ENCODE measurements at places on chromosomes 7 and 10.

GRCh38 chr7:77351539-77352004, 64.6 kb downstream of the GSAP start:
- no peak for DNase-seq

GRCh38 chr10:96743988-96744585, 23.8 kb upstream of the PIK3AP1 start:
- no peak for DNase-seq

- DNase-seq: no peak
Measured at GRCh38 chr10:53357587-53357986, 585.0 kb upstream of the MBL2 start.

DNA sequence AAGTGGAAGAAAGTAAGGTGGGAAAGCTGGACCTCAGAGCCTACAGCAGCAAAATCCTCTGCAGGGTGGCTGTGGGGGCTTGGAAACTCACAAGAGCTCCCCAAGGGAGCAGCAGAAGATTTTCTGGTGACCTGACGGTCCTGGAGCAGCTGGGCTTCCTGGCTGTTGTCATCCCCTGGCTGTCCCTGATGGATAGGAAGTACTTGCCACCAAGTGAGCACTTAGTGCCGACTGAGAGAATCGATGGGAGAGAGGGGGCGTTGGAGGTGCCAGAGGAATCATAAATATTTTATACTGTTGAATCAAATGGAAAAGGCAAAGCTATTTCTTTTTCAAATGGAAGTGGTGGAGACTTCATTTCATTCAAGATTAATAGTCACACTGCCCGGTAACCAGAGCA, 167.1 kb upstream of the ITGB1 start:
- DNase-seq: no peak

DNA sequence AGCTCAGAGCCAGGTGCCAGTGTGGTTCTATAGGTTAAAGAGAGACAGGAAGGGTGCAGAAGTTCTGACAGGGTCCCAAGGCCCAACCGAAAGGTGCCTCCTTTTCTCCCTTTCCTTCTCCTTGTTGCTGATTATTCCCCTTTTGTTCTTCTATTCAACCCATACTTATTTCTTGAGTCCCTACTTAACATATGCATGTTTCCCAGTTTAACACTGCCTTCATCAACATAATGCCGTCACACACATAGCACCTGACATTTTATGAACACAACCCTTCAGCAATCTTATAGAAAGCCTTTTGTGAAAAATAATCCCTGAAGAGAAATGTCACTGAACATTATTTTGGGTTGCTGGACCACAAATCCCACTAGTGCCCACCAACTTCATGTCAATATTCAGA, 39.1 kb downstream of the SORBS1 start:
- no peak for DNase-seq

DNA sequence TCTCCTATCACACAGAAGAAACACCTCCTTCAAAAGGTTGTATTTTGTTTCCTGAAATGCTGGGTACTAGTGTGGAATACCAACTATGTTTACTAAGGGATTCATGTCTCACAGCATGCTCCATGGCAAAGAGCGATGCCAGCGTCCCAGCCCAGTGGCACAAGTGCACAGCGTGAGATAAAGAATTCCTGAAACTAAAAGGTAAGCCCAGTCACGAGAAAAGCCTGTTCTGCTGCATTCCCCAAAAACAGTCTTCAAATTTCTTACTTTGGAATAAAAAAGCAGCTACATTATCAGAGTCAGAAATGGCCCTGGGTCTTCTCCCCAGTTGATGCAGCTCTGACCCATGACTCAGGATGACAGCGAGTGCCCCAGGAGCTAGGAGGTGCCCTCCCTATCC, 53.1 kb upstream of the DDC start:
- DNase-seq: no peak

DNA sequence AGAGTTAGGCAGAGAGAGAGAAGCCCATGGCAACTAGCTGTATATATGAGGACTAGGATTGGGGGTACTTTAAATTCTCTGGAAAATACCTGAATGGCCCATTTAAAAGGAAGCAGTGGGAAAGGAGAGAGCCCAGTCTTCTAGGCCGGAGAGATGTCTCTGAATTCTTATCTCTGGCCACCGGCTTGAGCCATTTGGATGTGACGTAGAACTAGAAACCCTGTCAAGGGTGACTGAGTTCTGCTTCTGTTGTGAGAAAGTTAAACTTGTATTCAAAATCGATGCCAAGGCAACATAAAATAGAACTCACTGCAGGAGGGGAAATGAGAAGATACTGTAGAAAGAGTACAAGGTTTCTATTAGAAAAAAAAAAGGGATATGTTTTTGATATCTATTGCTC, 6.3 kb upstream of the GSTK1 start:
- DNase-seq: no peak

- no peak for DNase-seq
Measured at GRCh38 chr10:29622382-29622922, 12.3 kb downstream of the SVIL start.

DNA sequence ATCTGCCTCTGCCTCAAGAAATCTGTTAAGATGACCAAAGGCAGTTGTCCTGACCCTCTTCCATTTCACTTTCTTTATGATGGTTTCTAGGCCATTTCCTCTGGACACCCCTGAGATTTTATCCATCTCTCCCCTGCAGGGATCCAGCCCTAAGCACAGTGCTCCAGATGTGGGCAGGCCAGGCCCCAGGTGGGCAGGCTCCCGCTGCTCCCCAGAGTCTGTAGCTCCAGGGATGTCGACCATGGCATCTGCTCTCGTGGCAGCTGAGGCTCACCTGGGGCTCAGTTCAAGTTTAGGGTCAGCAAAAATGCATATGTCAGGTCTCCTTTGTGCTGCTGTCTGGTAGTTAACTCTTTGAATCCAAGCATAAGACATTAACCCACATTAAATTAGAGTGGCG, 11.8 kb downstream of the CEP41 start:
- no peak for DNase-seq

DNA sequence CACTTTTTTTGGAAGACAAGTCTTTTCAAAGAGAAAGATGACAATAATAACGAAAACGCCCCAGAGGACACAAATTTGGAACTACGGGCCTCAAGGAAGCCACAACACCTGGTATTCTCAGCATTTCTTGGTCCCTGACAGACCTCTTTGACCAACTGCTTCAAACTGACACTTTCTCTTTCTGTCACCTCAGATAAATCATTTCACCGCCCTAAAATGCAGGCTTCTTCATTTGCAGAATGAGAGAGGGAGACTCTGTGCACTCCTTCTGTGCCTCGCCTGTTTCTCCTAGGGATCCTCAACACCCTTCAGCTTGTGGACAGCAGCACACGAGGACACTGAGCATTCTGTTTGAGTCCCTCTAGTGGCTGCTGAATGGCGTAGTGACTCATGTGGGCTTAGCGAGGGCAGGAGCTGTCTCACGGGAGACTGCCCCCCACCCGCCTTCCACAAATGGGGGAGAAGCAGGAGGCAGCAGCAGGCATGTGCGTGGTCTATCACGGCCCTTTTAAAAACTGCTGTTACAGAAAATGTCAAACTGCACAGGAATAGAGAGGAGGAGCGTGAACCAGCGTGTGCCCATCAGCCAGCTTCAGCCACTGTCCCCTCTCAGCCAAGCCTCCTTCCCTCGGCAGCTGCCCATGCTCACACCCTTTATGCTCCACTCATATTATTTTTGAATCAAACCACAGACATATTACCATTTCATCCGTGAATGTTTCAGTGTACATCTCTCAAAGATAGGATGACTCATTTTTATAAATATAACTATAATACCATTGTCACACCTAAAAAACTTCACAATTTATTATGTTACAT, 41.4 kb downstream of the GSDME start:
- DNase-seq: no peak

DNA sequence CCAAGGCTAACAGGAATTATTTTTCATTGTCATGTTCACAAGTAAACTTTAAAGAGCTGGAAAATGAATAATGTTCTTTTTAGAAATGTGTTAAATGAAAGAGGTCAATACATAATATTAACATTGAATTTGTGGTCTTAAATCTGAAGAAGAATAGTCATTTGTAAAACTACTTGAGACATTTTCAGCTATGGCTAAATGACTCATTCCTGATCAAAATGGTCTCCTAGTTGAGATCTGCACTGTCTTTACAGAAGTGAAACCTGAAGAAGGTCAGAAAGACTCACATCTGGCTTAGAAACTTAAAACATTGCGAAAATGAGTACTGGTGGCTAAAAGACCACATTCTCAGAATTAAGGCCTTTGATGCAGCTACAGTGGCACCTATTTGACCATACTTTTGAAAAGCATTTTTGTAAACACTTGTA, 5.9 kb downstream of the PIK3CG start:
- no peak for DNase-seq

GRCh38 chr10:74743401-74743800, 83.0 kb upstream of the KAT6B start:
- no peak for DNase-seq

DNA sequence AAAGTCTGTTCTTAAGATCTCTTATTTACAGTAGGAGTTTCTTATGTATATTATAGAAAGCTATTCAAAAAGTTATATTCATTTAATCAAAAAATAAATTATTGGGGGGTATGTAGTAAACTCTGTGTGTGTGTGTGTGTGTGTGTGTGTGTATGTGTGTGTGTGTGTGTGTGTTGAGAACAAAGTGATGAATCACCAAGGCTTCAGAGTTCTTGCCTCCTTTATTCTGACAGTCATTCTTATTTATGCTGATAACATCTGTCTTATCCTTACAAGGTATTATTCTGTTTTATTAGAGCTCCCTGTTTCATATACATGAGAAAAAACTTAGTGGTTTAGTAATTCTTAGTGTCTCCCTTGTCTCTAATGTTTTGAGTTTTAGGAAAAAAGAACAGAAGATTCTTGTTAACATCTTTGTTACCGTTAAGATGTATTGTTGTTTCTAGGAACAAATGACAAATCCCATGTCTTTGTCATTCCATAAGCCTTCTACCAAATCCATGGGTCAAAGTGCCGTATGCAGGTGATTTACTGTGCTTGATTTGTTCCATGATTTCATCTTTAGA, 424.0 kb downstream of the EXOC4 start:
- DNase-seq: no peak

GRCh38 chr7:50412973-50413372, 37.2 kb downstream of the FIGNL1 start:
- no peak for DNase-seq

DNA sequence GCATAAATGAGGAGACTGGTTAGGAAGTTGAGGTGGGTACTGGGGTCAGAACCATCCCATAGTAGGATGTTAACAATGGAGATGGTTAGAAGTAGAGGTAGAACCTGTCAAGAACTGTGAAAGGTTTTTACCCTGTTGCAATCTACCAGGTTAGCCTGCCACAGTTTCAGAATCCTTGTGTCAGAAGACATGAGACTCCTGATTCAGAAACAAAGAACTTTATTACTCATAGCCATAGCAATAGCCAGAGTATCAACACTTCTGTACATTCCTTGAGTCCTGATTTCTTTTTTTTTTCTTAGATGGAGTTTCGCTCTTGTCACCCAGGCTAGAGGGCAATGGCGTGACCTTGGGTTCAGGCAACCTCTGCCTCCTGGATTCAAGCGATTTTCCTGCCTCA, 200.9 kb downstream of the GRM3 start:
- DNase-seq: no peak

- DNase-seq: no peak
Measured at GRCh38 chr10:28812384-28813372, 135.4 kb downstream of the BAMBI start.

GRCh38 chr7:151064993-151065392, 5.6 kb downstream of the SLC4A2 start:
- no peak for DNase-seq

GRCh38 chr10:49275896-49276295, 23.1 kb upstream of the C10orf71 start:
- no peak for DNase-seq
